CD8-positive, alpha-beta memory T cell (primary cell): ENCODE measurements at places on chromosomes 4 and X. TPM values are rescaled to one million over a fixed set of nuclear protein-coding genes. Genes with fewer than 3 reads are reported as not detected.

GRCh38 chr4:44160776-44161367 is 287.7 kb downstream of the KCTD8 start:
- H3K27me3 ChIP-seq: no peaks in the 10 kb centered on the region
- DNase-seq: no peak
- H3K4me3 ChIP-seq: no peak overlapping the region
- H3K4me1 ChIP-seq: no peaks in the 10 kb centered on the region

DNA sequence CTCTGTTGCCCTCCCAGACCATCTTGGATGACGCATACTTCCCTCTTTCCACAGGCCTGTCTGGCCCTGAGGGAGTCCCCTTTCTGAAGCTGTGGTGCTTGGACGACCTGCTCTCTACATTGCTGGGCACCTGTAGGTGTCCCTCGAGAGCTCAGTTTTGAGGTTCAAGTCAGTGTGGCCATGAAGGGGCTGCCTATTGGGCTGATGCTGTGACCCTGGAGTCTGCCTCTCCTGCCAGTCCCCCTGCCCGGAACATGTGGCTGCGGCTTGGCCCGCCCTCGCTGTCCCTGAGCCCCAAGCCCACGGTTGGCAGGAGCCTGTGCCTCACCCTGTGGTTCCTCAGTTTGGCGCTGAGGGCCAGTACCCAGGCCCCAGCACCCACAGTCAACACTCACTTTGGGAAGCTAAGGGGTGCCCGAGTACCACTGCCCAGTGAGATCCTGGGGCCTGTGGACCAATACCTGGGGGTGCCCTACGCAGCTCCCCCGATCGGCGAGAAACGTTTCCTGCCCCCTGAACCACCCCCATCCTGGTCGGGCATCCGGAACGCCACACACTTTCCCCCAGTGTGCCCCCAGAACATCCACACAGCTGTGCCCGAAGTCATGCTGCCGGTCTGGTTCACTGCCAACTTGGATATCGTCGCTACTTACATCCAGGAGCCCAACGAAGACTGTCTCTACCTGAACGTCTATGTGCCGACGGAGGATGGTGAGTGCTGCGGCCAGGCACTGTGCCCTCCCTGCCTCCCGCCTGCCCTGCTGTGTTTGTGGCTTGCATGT is 3.0 kb downstream of the NLGN3 start:
- DNase-seq: no peak
- no peak overlapping the region for H3K4me3 ChIP-seq
- no peaks in the 10 kb centered on the region for H3K27me3 ChIP-seq

- H3K27me3 ChIP-seq: no peaks in the 10 kb centered on the region
- H3K36me3 ChIP-seq: peaks cover 16% of the 10 kb centered on the region
- H3K4me1 ChIP-seq: no peaks in the 10 kb centered on the region
Measured at GRCh38 chr4:99835942-99836341, 19.3 kb downstream of the DAPP1 start.

DNA sequence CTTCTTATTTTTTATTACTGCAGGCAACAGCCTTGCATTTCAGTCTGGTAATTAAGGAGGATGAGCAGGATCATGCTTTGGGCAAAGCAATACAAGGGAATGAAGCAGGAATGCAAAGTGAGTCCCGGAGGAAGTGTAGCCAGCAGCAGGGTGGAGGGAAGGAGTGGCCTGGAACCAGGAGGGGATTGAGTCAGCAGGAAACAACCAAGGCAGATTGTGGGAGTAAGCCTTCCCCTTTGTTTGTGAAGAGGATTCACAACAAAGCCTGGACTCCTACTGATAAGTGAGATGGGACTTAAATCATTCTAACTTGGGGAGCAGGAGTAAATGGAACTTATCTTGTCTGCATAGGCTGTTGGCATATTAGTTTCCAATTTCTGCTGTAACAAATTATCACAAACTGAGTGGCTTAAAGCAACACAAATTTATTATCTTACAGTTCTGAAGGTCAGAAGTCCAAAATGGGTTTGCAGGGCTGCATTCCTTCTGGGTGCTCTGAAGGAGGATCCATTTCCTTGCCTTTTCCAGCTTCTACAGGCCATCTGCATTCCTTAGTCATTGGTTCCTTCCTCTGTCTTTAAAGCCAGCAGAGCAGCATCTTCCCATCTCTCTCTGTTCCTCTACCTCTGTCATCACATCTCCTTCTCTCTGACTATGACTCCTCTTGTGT is 93.2 kb upstream of the AP1S2 start:
- no peaks in the 10 kb centered on the region for H3K27me3 ChIP-seq
- no peaks in the 10 kb centered on the region for H3K4me1 ChIP-seq
- DNase-seq: no peak
- no peak overlapping the region for H3K27ac ChIP-seq
- no peak overlapping the region for H3K4me3 ChIP-seq

GRCh38 chr4:77025643-77026321 is 50.0 kb downstream of the CCNI start:
- peaks cover 12% of the 10 kb centered on the region for H3K4me1 ChIP-seq
- H3K4me3 ChIP-seq: no peak overlapping the region
- H3K27me3 ChIP-seq: no peaks in the 10 kb centered on the region
- peaks cover 6% of the 10 kb centered on the region for H3K36me3 ChIP-seq
- DNase-seq: no peak
- H3K27ac ChIP-seq: no peak overlapping the region

DNA sequence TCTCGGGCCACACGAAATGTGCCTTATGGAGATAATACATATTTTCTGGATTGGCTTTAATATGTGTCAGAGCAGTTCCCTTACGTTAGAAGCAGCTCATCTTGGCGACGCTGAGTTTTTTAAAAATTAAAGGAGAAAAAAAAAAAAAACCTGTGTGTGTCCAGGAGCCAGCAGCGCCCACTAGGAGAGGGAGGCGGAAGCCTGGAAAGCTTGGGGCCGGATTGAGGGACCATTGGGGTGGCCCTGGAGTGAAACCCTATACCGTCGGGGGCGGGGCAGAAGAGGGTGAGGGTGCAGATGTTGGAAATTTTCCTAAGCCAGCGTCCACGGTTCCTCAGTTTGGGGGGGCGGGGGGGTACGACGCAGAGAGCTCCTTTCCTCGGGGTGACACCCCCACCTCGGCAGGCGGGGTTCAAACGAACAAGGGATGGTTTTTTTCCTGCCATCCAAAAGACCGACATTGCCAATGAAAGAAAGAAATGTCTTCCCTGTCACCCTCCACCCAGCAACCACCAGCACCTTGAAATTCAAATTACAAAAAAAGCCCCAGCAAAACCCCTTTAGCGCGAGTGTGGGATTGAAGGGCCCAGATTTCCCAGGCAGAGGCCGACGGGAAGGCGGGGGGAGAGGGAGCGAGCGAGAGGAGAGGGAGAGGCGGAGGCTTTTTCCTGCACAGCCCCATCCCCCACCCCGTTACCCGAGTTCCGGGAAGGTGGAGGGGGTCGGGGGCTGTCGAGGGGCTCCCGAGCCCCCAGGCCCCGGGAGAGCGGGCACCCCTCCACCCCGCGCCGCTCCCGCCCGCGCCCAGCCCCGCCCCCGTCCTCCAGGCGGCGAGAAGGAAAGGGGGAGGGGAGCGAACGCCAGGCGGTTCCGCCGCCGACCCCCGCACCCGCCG is 859 bp downstream of the SMARCA1 start:
- DNase-seq: no peak
- H3K27ac ChIP-seq: no peak overlapping the region
- peak overlapping the region; percentile 45 for H3K4me3 ChIP-seq
- peaks cover 6% of the 10 kb centered on the region for H3K4me1 ChIP-seq

Gene PCSK1N
- total RNA-seq: 3.2 TPM

Gene TMPRSS11A
- total RNA-seq: not detected

Gene SYNPO2
- 0.16 TPM for total RNA-seq

Gene UGT8
- total RNA-seq: 0.49 TPM
